ENCODE measurements at places on chromosomes 12 and 14.

- no peak overlapping the region for H3K27ac ChIP-seq
- H3K36me3 ChIP-seq: no peaks in the 10 kb centered on the region
- peak overlapping the region; percentile 50 for H3K4me3 ChIP-seq
- DNase-seq: no peak
- H3K4me1 ChIP-seq: peaks cover 8% of the 10 kb centered on the region
Measured at GRCh38 chr12:99985129-99985570, 414 bp upstream of the ANKS1B start.

DNA sequence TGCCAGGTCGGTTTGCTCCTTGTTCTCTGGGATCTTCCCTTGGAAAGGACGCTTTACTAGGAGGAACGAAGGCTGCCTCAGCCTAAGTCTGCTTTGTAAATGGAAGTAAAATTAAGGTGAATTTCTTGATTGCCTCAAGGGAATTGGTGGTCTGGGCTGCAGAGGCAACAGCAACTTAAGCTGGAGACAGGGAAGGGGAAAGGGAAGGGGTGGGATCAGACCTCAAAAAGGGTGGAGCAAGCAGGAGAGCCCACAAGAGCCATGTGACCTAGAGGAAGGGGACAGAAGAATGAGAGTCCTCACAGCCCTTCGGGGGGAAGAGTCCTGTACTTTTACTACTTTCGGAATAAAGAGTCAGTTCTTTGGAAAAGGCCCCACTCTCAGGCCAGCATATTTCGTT is 147.9 kb downstream of the PPM1H start:
- peaks cover 12% of the 10 kb centered on the region for H3K4me1 ChIP-seq
- H3K27ac ChIP-seq: no peak overlapping the region
- H3K27me3 ChIP-seq: peaks cover 6% of the 10 kb centered on the region
- no peaks in the 10 kb centered on the region for H3K36me3 ChIP-seq
- no peak for DNase-seq
- no peak overlapping the region for H3K4me3 ChIP-seq

DNA sequence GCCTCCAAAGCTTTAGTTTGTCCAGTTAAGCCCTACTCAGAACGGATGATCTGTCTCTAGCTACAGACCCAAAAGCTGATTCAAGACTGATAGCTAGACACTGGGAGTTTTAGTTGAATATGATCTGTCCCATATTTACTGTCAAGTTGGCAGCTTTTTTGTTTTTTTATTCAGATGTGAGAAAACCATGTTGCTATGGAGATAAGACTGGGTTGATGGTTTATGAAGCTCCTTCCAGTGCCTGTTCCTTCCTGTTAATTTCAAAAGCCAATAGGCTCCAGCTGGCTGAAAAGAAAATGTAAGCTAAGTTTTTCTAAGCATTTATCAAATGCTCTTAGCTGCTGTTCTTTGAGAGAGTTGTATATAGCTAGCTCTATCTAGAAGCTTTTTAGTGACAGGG is 4.7 kb downstream of the DYNLL1 start:
- H3K4me1 ChIP-seq: peaks cover 25% of the 10 kb centered on the region
- H3K4me3 ChIP-seq: no peak overlapping the region
- DNase-seq: no peak
- H3K27me3 ChIP-seq: no peaks in the 10 kb centered on the region
- H3K27ac ChIP-seq: no peak overlapping the region

- H3K27me3 ChIP-seq: no peaks in the 10 kb centered on the region
- no peak overlapping the region for H3K4me3 ChIP-seq
- no peak overlapping the region for H3K27ac ChIP-seq
- H3K4me1 ChIP-seq: no peaks in the 10 kb centered on the region
- no peak for DNase-seq
Measured at GRCh38 chr14:54085232-54085761, 128.7 kb upstream of the BMP4 start.

DNA sequence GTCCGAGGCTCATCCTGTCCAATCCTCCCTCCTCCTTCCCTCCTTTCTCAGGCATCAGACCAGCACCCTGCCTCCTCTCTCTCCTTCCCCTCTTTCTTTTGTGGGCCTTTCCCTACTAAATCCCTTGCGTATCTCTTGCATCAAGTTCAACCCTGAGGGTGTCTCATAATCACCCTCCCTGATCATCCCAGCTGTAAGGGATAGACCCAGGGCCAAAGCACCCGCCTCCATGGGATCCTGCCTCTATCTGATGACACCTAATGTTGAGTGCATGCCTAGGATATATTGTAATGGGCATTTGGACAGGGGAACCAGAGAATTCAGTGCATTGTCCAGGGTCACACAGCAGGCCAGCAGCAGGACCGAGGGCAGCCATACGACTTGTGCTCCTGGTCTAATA is 84.9 kb downstream of the PHETA1 start:
- no peak overlapping the region for H3K4me3 ChIP-seq
- H3K27me3 ChIP-seq: no peaks in the 10 kb centered on the region
- H3K36me3 ChIP-seq: no peaks in the 10 kb centered on the region
- no peak for DNase-seq
- H3K27ac ChIP-seq: no peak overlapping the region

DNA sequence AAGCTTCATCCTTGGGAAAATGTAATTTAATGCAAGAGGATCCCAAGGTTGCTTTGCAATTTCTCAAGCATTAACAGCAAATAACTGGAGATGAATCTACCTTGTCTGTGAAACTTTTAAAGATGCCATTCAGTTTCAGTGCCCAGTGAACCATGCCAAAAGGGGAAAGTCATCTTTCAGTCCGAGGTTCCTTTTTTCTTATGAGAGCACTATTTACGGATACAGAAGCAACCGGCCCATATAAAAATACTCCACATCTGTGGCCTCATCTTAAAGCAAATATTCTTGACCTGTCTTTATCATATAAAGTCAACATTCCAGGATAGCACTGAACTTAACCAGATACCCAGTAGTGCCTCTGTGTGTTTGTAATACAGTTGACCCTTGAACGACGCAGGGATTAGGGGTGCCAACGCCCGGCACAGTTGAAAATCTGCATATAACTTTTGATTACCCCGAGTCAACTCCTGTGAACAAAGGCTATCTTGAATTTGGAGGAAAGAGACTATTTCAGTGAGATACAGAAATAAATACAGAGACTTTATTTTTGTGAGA is 209.4 kb downstream of the PCNX1 start:
- H3K4me1 ChIP-seq: no peaks in the 10 kb centered on the region
- H3K27ac ChIP-seq: no peak overlapping the region
- no peak overlapping the region for H3K4me3 ChIP-seq
- no peak for DNase-seq
- no peaks in the 10 kb centered on the region for H3K27me3 ChIP-seq

DNA sequence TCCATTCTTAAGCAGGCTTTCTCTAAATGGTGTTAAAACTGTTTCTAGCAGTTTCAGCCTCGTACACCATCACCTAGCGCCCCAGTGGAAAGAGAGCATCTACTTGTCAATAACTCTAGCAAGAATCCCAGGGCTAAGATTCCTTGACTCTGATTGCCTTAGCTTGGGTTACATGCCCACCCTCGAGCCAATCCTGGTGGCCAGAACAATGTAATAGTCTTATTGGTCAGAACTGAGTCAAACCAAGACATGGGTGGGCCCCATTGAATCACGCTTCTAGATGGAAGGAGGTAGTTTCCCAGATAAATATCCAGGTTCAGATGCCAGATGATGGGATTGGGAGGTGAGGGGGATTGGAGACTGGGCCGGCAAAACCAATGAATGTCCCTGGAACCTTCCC is 55.9 kb upstream of the MED13L start:
- peaks cover 4% of the 10 kb centered on the region for H3K4me1 ChIP-seq
- DNase-seq: no peak

DNA sequence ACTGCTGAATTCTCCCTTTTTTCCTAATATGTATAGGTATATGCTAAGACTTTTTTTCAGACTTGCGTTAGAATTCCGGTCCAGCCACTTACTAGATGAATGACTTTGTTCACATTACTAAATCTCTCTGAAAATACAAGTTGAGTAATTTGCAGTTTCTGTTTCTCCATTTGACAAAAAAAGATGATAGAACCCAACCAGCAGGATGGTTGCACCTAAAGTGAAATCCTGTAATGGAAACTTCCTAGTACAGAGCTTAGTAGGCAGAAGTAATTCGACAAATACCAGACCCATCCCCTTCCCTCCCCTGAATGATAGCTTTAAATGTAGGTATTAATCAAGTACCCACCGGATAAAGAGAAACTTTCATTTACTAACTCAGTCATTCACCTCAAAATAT is 113.6 kb upstream of the RAP1B start:
- no peak for DNase-seq
- H3K27me3 ChIP-seq: no peaks in the 10 kb centered on the region
- H3K4me1 ChIP-seq: peaks cover 16% of the 10 kb centered on the region
- H3K4me3 ChIP-seq: peak overlapping the region; percentile 7
- no peaks in the 10 kb centered on the region for H3K36me3 ChIP-seq
- peak overlapping the region; percentile 19 for H3K27ac ChIP-seq

GRCh38 chr14:68335312-68335711 is 457.6 kb downstream of the ZFP36L1 start:
- H3K27me3 ChIP-seq: no peaks in the 10 kb centered on the region
- DNase-seq: no peak
- H3K4me3 ChIP-seq: no peak overlapping the region

DNA sequence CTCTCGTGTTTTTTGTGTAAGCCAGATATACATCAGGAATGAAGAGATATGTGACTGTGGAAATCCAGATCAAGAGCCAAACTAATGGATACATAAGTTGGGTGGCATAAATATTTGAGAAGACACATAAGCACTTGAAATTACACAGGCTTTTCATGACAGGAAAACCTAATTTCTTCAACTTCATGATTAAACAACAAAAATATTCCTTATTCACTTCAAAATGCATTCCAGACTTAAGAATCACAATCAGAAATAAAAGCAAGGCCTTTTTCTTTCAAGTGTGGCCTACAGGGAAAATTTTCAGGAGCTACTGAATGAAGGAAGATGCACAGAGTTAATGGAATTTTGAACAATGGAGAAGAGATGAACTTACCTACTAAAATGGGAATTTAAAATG is 515.6 kb downstream of the FOXG1 start:
- H3K27ac ChIP-seq: no peak overlapping the region
- no peaks in the 10 kb centered on the region for H3K27me3 ChIP-seq

DNA sequence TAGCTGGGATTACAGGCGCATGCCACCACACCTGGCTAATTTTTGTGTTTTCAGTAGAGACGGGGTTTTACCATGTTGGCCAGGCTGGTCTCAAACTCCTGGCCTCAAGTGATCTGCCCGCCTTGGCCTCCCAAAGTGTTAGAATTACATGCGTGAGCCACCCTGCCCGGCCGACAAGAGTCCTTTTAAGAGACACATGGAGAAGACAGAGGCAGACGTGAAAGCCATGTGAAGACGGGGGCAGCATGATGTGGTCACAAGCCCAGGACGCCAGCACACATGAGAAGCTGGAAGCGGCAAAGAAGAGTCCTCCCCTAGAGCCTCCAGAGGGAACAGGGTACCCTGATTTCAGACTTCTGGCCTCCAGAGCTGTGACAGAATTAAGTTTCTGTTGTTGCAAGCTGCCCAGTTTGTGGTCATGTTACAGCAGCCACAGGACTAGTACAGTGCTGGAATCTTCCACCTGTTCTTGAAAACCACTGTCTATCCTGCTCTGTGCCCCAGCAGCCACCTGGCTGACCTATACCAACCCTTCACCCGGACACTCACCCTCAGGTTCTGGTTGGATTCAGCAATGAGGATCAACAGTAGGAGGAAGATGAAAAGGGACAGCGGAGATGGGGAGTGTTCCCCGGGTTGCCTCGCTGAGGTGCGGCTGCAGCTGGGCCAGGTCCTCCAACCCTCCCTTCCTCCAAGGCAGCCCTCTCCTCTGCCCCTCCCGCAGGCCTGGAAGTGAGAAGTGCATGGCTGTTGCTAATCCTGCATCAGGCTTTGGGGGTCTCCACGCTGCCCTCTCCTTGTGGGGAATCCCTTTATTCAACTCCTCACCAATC is 16.9 kb downstream of the VPS37B start:
- H3K36me3 ChIP-seq: peaks cover 33% of the 10 kb centered on the region
- no peak for DNase-seq
- peaks cover 88% of the 10 kb centered on the region for H3K4me1 ChIP-seq
- no peaks in the 10 kb centered on the region for H3K27me3 ChIP-seq
- peak overlapping the region; percentile 32 for H3K27ac ChIP-seq
- H3K4me3 ChIP-seq: no peak overlapping the region

DNA sequence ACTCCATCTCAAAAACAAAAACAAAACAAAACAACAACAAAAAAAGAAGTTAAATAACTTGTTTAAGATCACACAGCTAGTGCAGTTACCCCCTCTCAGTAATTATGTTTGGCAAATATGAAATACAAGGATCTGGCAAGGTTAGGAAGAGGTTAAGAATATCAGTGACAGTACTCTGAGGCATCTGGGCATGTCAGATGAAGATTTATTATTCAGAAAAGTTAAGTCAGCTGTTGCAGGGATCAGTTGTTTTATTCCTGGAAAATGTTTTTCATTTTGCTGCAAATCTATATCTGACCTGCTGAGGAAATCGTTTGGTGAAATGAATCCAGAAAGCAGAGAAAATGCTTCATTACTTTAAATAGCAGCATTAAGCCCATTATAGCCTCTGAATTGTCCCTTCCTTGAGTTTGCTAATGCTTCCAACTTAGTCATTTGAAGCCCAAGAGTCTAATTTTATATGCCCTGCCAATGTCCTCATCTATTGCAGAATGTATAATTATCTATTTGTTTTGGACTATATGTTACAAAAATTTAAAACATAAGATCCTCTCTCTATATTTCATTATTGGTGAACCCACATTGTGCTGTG is 8.1 kb downstream of the GPX2 start:
- peaks cover 57% of the 10 kb centered on the region for H3K36me3 ChIP-seq
- peaks cover 29% of the 10 kb centered on the region for H3K4me1 ChIP-seq
- no peak for DNase-seq
- H3K27ac ChIP-seq: no peak overlapping the region
- H3K27me3 ChIP-seq: no peaks in the 10 kb centered on the region

GRCh38 chr14:24057867-24058259 is 6.1 kb downstream of the CARMIL3 start:
- DNase-seq: no peak
- no peak overlapping the region for H3K4me3 ChIP-seq
- no peaks in the 10 kb centered on the region for H3K36me3 ChIP-seq
- H3K27me3 ChIP-seq: peaks cover 10% of the 10 kb centered on the region
- H3K4me1 ChIP-seq: peaks cover 15% of the 10 kb centered on the region
